ENCODE measurements at places on chromosomes 1 and 21.

- DNase-seq, result no peak
These were observed 38.7 kb downstream of the AMY1C start for GRCh38 chr1:103788377-103788776.

- DNase-seq, result no peak
These were observed 54.2 kb upstream of the DNAJC6 start for GRCh38 chr1:65255035-65255655.

- no peak for DNase-seq
These were observed 11.9 kb upstream of the VAV3 start for GRCh38 chr1:107976836-107977235.

- no peak for DNase-seq
These were observed 82.8 kb upstream of the LRRC8D start for GRCh38 chr1:89737985-89738510.

- no peak for DNase-seq
These were observed 82.1 kb upstream of the CCDC190 start for GRCh38 chr1:162942916-162943559.

GRCh38 chr1:92126088-92126487 is 45.9 kb downstream of the BTBD8 start:
- DNase-seq, result no peak
